ENCODE measurements at places on chromosomes 1 and 21.
A peak's percentile ranks its signal among the peaks of the same experiment; 100 is the strongest.

GRCh38 chr1:63813829-63814277 lies 40.0 kb downstream of the ROR1 start:
- no peak for DNase-seq

DNA sequence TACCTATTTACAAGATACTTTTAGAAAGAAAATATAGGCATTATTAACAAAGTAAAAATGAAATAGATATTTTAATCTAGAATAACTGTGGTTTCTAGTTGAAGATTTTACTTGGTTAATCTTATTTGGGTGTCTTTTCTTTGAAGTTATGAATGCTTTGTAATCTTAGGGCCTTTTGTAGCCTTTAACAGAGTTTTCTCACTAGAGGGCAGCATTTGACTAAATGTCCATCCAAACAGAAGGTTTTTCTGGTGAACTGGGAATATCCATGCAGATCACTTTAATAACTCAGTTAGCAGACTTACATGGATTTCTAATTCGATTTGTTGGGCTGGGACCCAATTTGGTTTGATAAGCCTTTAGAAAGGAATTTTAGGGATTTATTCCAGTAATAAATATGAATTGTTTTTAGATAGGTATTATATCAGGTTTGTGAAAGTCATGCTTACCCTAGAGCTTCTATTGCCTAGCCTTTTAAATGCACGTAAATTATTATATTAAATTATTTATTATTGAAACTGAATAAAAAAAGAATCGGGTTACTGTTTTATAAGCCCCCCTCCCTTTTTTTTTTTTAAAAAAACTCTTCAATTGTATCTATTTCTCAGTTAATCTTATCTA lies 119.7 kb downstream of the ZNF326 start:
- DNase-seq, result no peak

- DNase-seq, result no peak
Measured at GRCh38 chr21:28150778-28151177, 841.9 kb downstream of the LTN1 start.

DNA sequence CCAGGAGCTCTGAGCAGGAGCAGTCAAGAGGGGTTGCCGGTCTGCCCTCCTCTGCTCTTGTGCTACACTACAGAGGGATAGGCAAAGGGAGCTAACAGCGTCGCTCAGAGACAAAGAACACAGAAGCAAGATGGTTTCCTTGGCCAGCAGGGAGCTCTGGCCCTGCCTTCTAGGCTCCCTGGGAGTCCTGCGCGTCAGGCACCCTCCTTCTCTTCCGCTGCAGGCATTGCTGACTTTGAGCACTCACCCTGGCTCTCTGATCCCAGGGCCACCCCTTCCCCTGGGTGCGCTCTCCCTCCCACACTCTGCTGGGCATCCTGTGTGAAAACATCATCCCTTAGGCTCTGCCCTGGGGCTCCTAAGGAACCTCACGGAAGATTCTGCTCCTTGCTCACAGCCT lies 489 bp downstream of the TNNI1 start:
- DNase-seq, result no peak

- no peak for DNase-seq
Measured at GRCh38 chr1:110150330-110151174, at the start of gene SLC6A17. Gene SLC6A17, plus strand, starts transcription at chr1:110150494. Its CDS starts 16,436 bp downstream, at chr1:110166930.

DNA sequence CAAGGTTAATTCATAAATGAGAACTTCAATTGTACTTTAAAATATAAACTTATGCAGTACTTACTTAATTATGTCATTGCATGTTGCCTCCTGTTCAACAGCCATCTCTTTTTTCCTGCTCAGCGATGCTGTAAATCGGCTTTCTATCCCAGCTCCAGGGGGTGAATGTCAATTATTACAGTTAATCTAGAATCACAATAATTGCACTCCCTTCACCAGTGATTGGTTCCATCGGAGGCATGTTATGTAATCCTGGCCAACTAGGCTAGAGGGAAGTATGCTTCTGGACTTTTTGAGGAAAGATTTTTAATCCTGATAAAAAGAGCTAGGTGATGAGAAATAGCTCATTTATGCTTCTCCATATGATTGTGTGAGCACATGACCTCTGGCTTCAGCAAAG lies 53.8 kb upstream of the SGIP1 start:
- DNase-seq, result no peak

- no peak for DNase-seq
Measured at GRCh38 chr1:36269408-36269838, 36.7 kb upstream of the SH3D21 start.

DNA sequence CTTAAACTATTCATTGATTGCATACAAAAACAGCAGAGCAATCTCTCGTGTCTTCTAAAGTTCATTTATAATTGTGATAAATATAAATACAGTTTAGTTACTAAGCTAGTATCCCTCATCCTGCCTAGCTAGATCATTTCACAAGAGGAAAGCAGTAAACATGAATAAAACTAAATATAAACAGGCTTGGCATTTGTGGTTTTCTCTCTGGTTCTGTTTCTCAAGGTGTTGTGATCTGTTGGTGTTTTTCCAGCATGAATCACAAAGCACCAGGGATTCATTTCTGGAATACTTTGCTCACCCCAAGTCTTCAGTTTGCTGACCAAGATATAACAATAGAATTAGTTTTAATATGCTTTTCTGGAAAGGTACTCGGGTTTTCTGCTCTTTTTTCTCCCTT lies 32.7 kb upstream of the GLIS1 start:
- no peak for DNase-seq

DNA sequence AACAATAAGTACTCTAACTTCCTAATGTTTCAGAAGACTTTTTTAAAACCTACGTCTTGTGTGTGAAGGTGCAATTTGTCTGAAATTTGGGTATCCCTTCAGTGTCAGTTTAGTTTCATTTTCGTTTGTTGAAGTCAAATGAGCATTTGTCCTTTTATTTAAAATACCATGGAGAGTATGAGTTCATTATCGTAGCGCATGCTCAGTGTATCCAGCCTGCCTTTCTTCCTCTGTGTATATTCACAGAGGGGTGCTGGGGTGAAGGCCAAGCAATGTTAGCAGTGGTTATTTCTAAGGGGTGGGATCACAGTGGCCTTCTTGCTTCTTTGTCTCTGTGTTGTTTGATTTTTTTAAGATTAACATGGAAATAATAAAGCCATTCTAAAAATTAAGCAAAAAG lies 43.2 kb downstream of the CNN3 start:
- DNase-seq, result no peak

- DNase-seq, result no peak
Measured at GRCh38 chr1:226973898-226974543, 33.9 kb downstream of the COQ8A start.

- DNase-seq, result peak; percentile 54
Measured at GRCh38 chr1:5645929-5646328, 346.3 kb downstream of the NPHP4 start.

DNA sequence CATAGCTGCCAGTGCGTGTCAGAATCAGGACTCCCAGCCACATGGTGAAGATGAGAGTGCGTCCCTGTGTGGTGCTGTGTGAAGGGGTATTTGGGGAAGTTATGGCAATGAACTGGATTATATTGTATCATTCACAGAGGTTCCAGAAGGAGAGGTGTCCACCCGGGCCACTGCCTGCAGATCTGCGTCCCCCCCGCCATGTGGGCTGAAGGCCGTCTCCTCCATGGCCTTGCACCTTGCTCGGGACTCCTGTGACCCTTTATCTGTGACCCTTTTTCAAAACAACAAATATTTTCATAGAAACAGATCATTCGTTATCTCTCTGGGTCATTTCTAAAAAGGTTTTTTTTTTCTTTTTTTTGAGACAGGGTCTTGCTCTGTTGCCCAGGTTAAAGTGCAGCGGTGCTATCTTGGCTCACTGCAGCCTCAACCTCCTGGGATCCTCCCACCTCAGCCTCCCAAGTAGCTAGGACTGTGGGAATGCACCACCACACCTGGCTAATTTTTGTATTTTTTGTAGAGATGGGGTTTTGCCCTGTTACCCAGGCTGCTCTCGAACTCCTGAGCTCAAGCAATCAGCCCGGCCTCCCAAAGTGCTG lies 120.2 kb upstream of the ERRFI1 start:
- no peak for DNase-seq

DNA sequence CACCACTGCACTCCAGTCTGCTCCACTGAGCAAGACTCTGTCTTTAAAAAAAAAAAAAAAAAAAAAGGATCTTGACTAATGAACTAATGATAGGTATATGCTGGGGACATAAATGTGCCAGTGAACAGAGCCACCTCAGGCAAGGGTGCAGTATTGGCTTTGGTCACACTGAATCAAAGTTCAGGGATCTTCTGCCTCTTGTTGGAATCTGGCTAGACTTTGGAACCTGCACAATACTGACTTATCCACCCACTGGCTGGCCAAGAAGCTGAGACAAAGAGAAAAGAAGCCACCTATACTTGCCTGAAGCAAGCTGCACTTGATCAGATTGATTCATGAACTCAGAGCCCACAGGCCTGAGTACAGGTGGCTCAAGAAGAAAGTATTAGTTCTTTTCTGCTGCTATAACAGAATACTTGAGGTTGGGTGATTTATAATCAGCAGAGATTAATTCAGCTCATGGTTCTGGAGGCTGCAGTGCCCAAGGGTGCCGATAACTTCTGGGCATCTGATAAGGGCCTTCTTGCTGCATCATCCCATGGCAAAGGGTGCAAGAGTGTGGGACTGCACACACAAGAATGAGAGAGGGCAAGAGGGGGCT lies 172.0 kb downstream of the FGGY start:
- DNase-seq, result no peak

GRCh38 chr1:95048317-95048716 lies 24.4 kb downstream of the ALG14 start:
- no peak for DNase-seq

DNA sequence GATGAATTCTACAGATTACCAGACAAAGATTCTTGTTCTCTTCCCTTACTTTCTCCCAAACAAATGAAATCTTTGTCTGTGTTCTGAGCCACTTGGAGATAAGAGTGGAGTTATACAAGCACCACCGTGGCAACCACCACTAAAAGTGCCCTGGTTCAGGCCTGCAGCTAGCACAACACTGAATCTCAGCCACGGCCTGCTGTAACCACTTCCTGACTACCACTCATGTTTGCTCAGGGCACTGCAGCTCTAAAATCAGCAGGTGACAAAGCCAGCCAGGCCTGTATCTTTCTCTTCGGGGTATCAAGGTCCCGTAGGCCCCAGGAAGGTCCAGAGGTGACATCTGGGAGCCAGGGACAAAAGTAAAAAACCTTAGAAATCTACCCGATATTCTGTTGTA lies 3.2 kb upstream of the OR2T6 start:
- DNase-seq, result no peak

DNA sequence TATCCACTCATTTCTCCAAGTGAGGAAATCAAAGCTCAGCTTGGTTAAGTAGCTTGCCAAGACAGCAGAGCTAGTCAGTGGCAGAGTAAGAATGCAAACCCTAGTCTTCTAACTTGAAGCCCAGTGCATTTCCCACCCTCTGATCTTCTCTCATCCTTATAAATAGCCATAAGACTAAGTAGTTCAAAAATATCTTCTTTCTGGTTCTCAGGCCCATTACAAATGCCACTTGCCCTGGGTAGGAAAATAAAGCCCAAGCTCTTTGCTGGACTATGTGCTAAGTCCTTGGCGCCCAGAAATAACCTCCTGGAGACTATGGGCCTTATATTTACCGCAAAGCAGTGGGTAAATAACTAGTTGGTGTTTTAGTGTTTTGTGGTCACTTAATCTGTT lies 505.8 kb downstream of the PLPP3 start:
- DNase-seq, result no peak

- no peak for DNase-seq
Measured at GRCh38 chr21:30990514-30991262, 47.6 kb downstream of the KRTAP19-8 start.

DNA sequence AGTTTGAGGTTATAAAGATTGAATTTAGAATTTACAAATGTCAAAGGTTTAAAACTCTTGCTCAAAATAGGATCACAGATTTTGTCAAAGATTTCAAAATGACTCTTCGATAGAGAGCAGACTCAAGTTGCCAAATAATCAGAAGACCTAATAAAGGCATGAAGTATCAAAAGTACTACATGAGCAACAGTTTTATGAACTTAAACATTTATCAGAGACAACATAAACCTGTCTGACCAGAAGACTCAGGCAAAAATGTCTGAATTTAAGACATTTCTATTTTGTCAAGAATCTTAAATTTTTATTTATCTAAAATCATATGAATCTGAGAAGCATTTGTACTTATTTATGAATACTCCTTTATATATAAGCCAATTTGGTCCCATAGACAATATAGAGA lies 330.9 kb downstream of the PTPRU start:
- no peak for DNase-seq
